ENCODE measurements at places on chromosomes 11 and 22.

DNA sequence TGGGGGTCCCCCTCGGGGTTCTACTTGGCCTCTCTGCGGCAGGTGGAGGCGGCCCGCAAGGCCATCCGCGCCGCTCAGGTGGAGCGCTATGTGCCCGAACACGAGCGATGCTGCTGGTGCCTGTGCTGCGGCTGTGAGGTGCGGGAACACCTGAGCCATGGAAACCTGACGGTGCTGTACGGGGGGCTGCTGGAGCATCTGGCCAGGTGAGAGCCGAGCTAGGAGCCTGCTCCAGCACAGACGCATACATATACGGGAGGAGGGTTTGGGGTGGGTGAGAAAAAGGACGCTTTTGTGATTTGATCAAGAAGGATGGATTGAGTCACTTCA is 415 bp downstream of the CENATAC start:
- DNase-seq = no peak

DNA sequence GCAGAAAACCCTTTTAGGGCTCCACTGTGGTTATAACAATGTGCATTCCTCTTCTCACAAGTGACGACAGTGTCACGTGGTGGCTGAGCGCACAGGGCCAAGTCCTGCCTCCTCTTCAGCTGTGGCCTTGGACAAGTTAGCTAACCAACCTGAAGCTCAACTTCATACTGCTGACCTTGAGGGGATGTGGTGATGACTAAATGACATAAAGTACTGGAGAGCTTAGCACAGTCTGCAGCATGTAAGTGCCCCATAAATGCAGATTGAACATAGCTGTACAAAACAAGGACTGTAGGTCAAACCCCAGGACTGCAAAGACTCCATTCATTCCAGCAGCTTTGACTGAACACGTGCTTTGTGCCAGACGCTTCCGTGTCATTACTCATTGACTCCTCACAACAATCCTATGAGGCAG is 20.1 kb upstream of the MRGPRX2 start:
- no peak for DNase-seq

- no peak for DNase-seq
Measured at GRCh38 chr11:128871168-128871610, 4.1 kb upstream of the KCNJ1 start.

GRCh38 chr11:22860241-22860640 is at the start of gene CCDC179:
TSS of gene CCDC179 (minus strand) at chr11:22860474. CDS start at chr11:22860421, 53 bp downstream.
- no peak for DNase-seq

DNA sequence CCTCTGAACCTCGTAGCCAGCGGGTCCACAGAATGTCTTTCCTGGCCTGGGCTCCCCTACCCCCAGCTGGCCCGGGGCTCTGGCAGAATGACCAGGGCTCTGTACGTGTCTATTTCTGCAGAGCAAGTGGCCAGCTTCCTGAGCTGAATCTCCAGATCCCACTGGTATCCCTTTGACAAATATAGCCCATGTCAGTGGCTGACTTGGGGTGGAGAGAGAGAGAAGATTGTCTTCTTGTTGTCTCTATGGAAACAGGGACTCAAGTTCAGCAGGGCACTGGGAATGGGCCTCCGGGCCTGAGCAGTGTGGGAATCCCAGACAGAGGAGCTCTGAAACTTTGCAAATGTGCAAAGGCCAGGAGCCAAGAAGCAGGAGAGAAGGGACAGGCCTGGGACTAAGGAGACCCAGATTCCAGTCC is 33.9 kb downstream of the ANO1 start:
- DNase-seq = no peak

DNA sequence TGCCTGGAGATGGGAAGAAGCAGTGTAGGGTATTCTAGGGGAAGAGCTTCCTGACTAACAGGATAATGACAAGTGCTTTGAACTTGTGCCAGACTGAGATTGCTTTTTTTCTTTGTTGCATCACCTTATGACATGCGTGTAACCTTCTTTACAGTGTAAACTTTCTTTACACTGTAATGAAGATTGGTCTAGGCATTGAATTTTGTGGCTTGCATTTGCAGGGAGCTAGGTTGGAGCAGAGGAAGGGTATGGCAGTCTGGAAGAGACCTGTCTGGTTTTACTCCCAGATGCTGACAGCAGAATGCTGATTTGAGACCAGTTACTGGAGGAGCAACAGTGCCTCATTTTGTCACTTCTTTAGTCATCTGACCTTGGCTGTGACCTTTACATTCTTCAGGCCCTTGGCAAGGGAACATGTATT is 5.6 kb downstream of the DDB2 start:
- DNase-seq = no peak

DNA sequence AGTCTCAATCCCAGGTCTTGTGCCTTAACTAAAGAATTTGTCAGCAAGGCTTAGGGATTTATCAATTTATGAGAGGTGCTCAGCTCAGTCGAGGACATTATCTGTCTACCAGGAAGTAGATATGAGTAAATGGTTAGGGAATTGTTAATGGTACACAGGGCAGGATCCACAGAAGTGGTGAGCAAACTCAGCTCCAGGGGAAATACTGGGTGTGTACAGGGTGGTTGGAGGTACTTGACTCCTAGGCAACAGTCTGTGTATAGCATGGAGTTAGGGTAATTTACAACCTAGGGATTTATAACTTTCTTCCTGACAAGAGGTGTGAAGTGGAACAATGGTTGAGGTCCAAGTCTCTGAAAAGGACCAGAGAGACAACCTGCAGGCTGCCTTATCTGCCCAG is 123.4 kb upstream of the OR9Q1 start:
- DNase-seq = no peak

DNA sequence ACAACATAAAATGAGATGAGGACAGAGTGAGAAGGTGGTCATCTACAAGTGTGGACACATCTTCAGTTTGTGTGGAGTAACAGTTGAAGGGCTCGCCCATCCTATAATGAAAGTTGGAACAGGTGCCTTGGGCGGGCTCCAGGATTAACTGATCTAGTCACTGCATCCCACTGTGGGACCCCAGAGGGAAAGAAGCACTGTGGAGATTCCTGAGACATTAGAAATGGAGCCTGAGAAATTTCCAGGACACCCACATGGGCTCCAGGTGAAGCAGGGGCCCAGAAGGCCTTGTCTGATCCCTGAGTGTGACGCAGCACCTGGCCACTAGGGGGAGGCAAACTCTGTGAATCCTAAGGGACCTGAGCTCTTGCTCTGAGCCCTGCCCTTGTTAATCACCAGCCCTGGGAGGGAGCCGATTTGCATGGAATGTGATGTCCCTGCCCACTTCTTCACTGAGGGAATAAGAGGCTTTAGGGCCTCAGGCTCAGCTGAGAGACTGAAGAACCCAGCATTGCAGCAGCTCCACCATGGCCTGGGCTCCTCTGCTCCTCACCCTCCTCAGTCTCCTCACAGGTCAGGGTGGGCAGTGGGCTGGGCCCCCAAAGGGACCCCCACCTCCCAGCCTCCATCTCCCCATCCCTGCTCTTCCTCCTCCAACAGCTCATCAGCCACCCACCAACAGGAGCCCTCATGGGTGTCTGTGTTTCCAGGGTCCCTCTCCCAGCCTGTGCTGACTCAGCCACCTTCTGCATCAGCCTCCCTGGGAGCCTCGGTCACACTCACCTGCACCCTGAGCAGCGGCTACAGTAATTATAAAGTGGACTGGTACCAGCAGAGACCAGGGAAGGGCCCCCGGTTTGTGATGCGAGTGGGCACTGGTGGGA is 98.4 kb downstream of the VPREB1 start:
- DNase-seq = no peak

DNA sequence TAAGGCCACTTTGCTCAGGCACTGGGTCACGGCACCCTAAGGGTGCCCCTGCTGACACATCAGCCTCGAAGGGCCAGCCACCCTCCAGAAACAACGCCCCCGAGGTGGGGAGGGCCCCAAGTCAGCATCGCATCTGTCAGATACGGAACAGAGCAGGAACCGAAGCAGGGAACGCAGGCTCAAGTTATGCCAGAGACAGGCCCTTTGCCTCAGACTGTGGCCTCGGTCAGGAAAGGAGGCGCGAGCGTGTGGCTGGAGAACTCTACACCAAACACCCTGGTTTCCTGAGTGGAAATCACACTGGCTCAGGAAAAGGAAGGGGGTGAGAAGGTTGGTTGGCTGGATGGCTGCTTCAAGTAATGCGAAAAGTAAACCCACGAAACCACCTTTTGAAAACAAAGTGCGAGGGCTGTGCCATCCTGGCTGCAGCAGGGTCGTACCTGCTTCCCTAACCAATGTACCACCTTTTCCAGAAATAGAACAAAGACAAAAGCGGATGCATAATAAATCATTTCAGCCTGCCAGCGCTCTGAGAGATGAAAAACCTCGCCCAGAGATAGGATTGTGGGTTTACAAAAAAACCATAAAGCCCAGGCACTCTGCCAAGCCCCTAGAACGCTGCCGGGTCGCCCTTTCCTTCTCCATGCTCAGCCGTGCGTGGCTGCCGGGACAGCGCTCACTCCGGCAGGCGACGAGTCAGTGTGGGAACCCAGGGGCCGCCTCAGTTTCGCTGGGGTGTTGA is 38.6 kb downstream of the TRMU start:
- no peak for DNase-seq

- no peak for DNase-seq
Measured at GRCh38 chr11:82864268-82864667, 36.0 kb downstream of the PRCP start.

GRCh38 chr11:117062498-117062897 is 35.7 kb downstream of the SIK3 start:
- no peak for DNase-seq

GRCh38 chr22:20437613-20438426 is at the start of gene SCARF2:
TSS of gene SCARF2 (minus strand) at chr22:20437825. CDS start at chr22:20437754, 71 bp downstream.
- DNase-seq = no peak

- no peak for DNase-seq
Measured at GRCh38 chr11:75152651-75153427, 1.9 kb downstream of the SLCO2B1 start.

DNA sequence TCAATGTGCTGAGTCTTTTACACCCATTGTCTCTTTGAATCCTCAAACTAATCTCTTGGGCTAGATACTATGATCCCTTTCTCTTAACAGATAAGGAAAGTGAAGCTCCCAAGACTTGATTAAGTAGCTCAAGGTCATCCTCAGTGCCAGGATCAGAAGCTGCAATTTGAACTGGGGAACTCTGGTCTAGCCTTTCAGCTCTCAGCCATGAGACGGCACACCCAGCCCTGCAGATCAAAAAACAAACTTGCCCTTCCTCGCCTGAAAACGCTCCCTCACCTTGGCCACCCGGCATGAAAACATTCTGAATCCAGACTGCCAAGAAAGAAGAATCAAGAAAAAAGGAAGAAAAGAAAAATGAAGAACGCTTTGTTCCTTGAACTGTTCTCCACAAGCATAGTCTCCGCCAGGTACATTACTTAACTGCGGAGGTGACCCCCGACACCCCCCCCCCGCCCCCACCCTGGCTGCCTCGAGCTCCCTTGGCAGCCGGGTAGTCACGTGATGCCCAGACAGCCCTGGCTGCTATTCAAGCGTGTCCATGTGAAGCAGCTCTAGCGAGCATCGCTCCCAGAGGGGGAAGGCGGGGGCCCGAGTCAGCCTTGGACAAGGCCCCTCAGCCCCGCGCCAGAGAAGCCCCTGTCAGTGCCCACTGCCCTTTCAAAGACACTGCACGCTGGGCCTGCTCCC is 451.2 kb downstream of the MIAT start:
- no peak for DNase-seq

- no peak for DNase-seq
Measured at GRCh38 chr11:11980200-11980599, 28.2 kb downstream of the DKK3 start.

GRCh38 chr22:25447067-25447685 is 117.3 kb upstream of the GRK3 start:
- no peak for DNase-seq

GRCh38 chr11:123302751-123303195 is 107.7 kb upstream of the CLMP start:
- DNase-seq = no peak

- peak; percentile 9 for DNase-seq
Measured at GRCh38 chr22:41198027-41198580, 7.0 kb upstream of the L3MBTL2 start.

DNA sequence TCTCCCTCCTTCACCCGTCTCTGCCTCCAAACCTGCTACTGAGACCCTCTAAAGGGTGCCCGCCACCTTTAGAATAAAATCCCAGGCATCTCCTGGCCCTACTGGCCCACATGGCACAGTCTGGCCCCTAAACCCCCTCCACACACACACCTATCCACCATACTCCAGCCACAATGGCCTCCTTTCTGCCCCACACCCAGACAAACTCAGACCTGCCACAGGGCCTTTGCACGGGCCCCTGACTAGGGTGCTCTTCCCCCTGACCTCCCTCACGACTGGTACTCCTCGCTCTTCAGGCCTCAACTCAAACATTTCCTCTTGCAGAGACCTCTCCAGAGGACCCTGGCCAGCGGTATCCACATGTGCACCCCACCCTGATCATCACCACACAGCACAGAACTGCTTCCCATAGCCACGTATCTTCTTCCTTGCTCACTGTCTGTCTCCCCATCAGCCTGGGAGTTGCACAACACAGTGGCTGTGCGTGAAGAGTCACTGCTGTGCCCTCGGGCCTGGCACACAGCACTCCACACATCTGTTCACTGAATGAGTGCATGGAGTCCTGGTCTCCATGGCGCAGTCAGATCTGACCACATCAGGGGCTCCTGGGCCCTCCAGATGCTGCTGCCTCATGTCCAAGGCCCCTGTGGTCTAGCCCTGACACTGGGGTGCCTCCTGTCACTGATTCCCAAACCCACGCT is 66.2 kb upstream of the TCF20 start:
- DNase-seq = no peak

- DNase-seq = no peak
Measured at GRCh38 chr11:15889363-15890030, 466.8 kb downstream of the SOX6 start.

DNA sequence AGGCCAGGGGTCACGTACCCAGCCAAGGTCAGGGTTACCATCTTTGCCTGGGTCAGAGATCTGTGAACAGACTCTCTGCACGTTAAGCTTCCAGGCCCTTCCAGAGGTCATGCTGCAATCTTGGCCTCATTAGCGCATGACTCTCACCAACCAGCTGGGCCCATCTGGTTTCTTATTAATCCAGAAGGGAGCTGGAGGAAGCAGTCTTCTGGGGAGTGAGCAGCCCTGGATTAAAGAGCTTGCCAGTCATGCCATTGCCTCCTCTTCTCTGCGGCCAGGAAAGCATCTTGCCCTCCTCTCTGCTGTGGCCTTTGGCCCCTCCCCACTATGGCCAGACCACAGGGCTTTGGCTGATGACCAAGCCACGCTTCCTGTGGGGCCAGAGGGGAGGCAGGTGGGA is 57.4 kb downstream of the CHST1 start:
- no peak for DNase-seq

All from NCI-H1436 treated with DMSO at 0.1 percent for 48 hours (cell line).